ENCODE measurements at places on chromosomes 13 and 19.

- DNase-seq, result no peak
These were observed 447.2 kb downstream of the RFC3 start for GRCh38 chr13:34265046-34265679.

GRCh38 chr13:40619479-40619814, 47.0 kb downstream of the FOXO1 start:
- DNase-seq, result no peak

DNA sequence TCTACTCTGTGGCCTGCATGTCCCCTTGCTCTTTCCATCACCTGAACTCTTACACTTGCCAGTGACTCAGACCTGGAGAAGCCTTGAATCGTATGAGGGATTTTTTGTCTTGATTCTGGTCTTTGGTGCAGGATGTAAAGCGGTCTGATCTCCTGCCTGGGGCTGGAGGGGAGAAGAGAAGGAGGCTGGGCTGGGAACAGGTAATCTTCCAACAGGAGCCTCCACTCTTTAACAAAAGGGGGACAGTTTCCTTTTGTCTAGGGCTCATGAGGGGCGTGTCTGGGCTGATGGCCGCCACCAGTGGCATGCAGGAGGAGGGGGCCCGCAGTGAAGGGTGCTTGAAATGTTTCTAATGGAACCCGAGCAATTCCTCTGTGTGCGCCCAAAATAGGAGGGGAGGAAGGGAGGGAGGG, 24.7 kb downstream of the NFIX start:
- no peak for DNase-seq

GRCh38 chr13:33008946-33009722, 7.1 kb upstream of the KL start:
- no peak for DNase-seq

GRCh38 chr19:50290775-50291174, 38.4 kb downstream of the KCNC3 start:
- DNase-seq, result no peak

GRCh38 chr13:57633141-57633949, 1.8 kb downstream of the PCDH17 start:
- DNase-seq, result no peak

DNA sequence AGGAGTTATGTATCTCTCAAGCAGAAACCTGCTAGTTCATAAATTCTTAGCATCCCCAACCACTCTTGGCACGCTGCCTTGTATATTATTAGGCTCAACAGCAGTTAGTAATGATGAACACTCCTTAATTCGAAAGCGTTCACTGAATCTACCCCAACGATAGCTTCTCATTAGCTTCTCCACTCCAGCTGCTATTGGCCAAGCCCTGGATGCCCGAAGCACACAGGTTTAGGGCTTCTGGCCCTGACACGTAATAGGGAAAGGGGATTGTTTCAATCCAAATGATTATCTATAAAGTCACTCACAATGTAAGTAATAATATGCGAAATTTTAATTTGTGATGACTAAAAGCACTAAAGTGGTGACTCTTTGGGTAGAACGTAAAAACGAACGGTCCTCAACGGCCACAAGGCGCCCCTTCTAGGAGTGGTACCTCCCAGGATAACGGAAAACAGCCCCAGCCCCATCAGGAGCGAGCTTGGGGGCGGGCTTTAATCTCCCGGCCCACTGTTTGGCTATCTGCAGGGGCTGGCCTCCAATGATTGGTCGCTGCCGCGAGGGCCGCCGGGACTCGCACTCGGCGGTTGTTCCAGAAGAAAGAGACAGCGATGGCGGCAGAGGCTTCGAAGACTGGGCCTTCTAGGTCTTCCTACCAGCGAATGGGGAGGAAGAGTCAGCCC, at the start of gene RNF17:
Gene RNF17, plus strand, starts transcription at position 574 of the 680 bp plus-strand sequence. Its CDS starts 35 bp downstream, at position 609.
- no peak for DNase-seq

- no peak for DNase-seq
These were observed 9.6 kb upstream of the NOTCH3 start for GRCh38 chr19:15210323-15210781.

DNA sequence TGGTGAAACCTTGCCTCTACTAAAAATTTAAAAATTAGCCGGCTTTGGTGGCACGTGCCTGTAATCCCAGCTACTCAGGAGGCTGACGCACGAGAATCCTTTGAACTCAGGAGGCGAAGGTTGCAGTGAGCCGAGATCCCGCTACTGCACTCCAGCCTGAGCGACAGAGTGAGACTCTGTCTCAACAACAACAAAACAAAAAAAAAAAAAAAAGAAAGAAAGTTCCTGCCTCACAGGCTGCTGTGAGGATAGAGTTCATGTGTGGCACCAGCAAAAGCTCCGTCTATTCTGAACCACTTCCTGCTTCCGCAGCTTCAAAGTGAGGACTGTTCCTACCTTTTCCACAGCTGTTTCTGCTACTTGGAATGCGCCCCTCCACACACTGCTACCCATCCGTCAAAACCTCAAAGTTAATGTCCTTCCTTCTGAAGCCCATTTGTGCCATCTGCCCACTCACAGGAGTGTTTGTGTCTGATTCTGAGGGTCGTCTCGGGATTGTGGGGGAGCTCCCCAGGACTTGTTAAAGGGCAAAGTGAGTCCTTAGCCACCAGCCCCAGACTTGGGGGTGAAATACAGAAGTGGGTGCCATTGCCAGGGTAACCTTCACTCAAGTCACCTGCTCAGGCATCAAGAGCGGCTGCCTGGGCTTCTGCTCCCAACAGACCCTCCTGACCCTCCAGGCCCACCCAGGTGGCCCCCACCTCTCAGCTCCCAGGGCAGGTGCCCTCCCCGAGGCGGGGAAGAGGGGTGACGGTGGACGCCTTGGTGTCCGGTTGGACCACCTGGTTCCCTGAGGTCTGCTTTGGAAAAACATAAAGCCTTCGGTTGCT, 2.9 kb downstream of the MFSD12 start:
- DNase-seq, result no peak

DNA sequence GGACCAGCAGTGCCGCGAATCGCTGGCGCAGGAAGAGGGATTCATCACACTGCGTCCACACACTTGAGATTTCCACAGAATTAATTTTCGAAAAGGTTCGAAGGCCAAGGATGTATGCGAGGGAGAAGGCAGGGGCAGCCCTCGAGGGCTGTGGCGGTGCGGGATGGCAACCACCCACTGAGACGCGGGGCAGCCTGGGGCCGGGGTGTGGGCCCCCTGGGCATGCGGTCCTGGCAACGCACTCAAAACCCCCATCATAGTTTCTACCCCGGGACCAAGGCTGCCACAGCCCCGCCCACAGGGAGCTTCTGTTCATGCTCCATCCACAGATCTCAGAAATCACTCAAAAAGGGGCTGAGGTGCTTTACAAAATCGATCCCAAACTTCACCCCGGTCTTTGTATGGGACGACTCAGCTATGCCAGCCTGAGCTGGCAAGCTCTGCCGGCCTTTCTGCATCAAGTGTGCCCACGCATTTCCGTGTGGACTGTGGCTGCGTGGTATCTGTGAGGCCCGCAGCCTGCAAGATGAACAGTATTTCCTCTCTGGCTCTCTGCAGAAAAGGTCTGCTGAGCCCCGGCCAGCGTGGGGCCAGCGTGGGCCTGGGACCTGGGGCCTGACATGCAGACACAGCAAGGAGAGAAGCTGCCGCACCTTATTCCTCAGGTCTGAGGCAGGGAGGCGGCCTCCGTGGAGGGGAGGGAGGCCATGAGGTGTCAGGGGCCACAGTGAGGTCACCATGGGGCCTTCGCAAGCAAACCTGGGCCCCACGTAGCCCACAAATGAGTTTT, 19.2 kb downstream of the ZNF787 start:
- DNase-seq, result no peak

DNA sequence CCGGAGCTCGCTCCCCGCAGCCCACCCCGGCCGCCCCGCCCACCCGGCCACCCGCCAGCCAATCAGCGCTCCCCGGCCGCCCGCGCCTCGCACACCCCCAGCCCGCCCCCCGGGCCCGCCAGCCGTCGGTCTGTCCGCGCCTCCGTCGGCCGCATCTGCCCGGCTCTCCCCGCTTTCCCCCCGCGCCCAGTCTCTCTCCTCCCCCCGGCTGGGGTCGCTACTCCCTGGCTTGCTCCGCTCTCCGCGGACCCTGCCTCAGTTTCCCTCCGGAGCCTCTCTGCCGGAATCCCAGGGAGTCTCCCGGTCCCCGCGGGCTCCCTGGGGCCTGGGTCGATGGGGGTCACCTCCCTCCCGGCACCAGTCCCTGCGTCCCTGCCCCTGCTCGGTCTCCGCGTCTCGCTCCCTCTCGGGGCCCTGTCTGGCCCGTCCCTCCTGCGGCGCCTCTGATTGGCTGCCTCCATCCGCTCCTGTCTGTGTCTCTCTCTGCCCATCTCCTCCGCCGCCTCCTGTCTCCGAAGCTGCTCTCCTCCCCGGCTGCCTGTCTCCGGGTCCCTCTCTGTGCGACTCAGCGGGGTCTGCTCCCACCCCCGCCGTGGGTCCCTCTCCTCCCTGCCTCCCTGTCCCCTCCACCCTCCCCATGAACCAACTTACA, 484 bp downstream of the IL11 start:
- no peak for DNase-seq

DNA sequence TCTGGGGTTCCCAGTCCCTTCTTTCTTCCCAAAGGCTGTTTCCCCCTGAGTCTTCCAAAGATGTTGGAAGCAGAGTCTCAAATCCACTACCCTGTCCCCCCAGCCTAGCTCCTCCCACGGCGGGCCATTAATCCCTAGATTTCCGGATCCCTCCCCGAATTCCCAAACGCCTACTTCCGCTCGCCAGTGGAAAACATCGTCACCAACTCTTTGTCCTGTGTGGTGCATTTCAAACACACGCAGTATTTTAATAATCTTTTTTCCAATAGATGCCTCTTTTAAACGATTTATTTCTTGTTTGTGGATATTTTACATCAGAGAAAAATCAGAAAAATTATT, 610 bp downstream of the ZNF791 start:
- DNase-seq, result no peak

DNA sequence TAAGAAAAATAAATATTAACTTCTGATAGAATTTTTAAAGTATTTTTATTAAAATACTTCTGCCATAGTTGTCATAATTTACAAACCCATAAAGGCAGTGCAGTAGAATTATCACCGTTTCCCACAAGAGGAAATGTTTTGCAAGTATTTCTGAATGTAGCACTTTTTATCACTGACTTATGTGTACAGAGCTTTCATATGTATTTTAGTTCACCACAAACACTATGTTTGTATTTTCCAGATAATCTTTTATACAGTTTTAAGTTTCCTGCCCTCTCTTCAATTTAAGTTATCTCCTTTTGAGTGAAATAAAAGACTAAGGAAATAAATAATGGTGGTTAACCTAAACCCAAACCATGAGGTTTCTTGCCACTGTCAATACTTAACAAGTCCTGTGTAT, 24.2 kb downstream of the MIPEP start:
- no peak for DNase-seq

DNA sequence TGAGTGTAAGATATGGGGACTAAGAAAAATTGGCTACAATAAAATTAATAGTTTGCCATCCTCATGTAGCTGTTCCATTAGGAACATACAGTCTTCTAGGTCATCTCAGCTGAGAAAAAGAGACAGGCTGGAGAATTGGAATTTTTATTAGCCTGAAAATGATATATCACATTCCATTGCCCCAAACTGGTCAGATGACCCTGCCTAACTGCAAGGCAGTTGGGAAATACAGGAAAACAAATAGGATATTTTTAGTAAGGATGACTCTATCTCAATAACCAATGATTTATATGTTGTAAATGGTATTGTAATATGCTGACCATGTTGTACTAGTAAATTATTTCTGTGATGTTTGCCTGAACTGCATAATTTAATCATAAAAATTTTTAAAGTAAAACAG, 673.8 kb downstream of the PCDH9 start:
- no peak for DNase-seq

- DNase-seq, result no peak
These were observed 4.5 kb downstream of the ADGRE1 start for GRCh38 chr19:6891761-6892385.

- DNase-seq, result no peak
These were observed 4.9 kb upstream of the ZBTB7A start for GRCh38 chr19:4071610-4072009.

DNA sequence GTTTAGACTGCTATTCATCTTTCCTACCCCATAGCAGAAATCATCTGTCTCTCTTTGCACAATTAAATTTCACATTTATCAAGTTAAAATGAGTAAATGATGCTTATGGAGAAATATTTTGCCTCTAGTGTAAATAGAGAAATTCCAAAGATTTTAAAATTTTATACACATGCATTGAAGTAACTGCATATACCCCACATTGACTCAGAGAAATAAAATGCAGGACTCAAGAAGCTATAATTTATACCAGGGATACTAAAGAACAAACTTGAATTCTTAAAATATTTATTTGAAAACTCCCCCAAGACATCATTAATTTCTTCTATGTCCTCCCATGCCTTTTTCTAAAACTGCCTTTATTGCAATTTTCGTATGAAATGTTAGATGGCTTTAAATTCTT, 165.8 kb downstream of the DIAPH3 start:
- no peak for DNase-seq

DNA sequence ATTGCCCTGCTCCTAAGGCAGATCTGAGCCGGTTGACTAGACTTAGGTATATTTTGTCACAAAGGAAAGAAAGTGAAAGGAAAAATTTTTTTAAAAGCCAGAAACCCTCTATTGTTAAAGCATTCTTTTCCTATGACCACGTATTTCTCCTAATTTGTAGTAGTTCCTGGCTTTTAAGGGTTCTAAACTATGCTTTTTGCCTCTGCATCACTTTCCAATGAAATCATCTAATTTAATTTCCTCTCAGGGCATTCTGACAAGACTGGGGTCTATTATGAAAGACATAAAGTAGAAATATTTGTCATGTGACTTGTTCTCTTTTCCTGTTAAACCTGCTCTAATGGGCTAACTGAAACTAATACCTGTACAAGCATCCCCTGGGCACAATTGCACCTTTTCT, 233.0 kb upstream of the PRR20A start:
- no peak for DNase-seq

DNA sequence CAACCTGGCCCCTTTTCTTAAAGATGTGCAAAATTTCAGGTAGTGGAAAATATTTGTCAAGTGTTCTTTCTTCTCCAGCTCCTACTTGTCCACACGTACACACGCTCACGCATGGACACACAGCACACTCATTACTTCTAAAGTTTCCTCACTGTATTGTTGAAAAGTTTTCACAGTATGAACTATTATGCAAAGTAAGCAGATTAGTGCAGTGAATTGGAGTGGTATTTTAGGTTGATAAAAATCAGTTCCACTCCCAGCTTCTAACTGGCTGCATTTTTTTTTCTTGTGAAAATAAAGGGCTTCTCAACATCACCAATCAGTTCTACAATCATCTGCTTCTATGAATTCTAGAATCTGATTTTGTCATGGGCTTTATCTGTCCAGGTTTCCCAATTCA, 264.5 kb downstream of the DCT start:
- no peak for DNase-seq

GRCh38 chr13:107296804-107297203, 728.9 kb upstream of the ARGLU1 start:
- no peak for DNase-seq

DNA sequence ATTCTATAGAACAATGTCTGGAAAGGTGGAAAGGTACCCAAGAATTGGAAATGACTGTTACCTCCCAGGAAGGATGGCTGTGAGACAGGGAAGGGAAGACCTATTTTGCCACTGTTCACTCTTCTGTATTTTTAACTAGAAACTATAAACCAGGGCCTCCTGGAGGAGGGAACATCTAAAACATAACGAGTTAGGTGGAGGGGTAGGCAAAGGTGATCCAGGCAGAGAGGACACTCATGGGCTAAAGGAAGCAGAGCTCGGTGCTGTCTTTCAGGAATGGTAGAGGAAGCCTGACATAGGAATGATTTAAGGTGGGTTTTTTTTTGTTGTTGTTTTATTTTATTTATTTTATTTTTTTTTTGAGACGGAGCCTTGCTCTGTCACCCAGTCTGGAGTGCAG, 5.8 kb downstream of the EIF3K start:
- DNase-seq, result no peak

GRCh38 chr19:42376177-42376555, 13.9 kb downstream of the CNFN start:
- DNase-seq, result no peak

GRCh38 chr13:60756306-60756705, 359.3 kb downstream of the TDRD3 start:
- no peak for DNase-seq
